ENCODE measurements at places on chromosomes 11 and 22.
A peak's percentile ranks its signal among the peaks of the same experiment; 100 is the strongest.

- no peak for DNase-seq
Measured at GRCh38 chr11:110762590-110762989, 50.4 kb upstream of the ARHGAP20 start.

- DNase-seq: no peak
Measured at GRCh38 chr22:48039326-48039725, 1276.9 kb downstream of the TBC1D22A start.

- peak; percentile 91 for DNase-seq
Measured at GRCh38 chr11:65492637-65493366, 6.0 kb upstream of the MALAT1 start.

DNA sequence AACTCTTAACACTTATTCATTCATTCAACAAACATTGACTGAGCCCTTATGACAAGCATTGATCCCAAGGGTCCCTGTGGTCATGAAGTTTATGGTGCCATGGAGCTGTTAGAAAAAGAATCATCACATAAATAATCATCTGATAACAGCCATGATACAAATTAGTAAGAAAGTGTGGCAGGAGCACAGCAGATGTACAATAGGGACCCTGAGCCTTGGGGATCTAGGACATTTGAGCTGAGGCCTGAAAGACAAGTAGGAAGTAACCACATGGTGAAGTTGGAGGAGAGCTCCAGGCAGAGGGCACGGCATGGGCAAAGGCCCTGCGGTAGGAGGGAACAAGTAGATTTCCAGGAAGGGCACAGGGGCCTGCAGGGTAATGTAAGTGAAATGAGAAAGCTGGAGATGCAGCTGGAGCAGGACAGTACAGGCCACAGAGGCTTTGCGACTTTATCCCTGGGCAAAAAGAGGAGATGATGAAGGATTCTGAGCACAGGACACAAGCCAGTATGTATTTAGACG is 6.8 kb upstream of the TCF20 start:
- no peak for DNase-seq

DNA sequence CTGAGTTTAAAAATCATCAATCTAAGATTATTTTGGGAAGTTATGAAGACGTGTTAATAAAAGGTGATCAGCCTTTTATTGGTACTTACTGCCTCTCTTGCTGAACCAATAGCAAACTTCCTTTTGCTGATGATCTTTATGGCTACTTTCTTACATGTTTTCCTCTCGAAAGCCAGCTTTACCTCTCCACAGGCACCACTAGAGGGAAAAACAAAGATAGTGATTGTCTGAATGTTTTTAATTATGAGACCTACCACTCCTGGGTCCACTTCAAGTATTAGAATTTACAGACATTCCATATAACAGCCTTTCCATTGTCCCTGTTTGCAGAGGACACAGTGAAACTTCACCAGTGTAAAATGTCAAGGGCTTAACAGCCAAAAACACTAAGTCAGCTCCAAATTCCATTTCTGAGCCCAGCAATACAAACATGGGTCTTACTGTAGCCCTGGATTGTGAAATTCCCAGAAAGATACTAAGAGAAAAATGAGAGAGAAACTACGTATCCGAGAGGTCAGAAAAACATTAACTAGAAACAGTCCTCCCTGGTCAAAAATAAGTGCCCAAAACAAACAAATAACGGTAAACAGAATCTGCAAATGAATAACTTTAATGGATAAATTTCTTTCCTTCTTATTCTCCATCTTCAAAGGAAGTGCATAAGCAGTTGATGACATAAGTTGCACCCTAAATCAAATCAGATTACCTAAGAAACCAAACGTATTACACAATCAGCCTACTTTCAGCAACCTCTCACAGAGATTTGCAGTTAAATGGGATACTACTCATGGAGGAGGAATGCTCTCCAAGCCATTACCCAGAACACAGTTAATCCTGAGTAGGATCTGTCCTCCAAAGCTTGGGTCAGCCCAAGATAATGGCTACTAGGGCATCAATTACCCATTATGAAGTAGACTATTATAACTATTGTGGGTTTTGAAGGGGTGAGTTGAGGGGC is 29.5 kb downstream of the CHEK2 start:
- peak; percentile 99 for DNase-seq

GRCh38 chr11:93585758-93586157 is 42.6 kb upstream of the SMCO4 start:
- peak; percentile 90 for DNase-seq

DNA sequence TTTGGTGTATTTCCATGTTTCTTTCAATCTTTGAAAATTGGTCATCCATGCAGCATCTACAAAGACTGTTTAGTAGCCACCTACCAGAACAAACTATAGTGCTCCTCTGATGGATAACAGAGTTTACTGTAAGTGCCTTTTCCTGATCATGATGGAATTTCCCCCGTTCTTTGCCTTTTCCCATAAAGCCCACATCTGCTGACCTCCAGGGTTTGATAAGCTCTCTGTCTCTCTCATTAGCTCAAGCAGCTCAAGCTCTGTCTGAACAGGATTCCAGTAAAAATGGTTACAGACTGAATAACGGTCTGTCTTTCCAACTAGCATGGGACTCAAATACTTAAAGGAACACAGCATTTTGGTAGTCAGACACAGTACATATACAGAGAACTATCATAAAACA is 308.4 kb upstream of the SORL1-AS1 start:
- no peak for DNase-seq
